ENCODE measurements at places on chromosomes 3 and 15.
A peak's percentile ranks its signal among the peaks of the same experiment; 100 is the strongest.

- no peak for DNase-seq
These were observed 103.4 kb downstream of the ARRDC4 start for GRCh38 chr15:98063871-98064270.

DNA sequence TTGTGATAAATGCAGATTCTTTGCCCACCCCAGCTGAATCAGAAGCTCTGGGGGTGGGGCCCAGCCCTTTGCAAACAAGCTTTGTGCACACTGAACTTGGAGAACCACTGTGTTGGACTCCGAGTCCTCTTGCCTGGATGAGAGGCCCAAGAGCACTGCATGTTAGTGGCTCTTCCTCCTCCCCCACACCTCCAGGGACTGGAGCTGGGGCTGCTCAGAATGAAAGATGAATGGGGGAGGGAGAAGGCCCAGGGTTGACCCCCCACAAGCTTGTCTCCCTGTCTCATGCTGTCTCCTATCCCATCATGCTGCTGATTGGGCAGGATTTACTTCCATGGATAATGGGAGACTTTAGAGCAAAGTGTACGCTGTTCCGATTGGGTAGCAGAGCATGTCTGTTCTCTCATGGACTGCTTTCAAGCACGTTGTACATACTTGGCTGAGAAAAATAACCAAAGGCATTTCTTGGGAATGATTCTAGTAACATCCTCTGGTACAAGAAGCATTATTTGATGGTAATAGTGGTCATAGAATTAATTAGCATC lies 99.6 kb downstream of the PGPEP1L start:
- DNase-seq = no peak

GRCh38 chr15:72353266-72353665 lies 22.5 kb downstream of the HEXA start:
- DNase-seq = no peak

DNA sequence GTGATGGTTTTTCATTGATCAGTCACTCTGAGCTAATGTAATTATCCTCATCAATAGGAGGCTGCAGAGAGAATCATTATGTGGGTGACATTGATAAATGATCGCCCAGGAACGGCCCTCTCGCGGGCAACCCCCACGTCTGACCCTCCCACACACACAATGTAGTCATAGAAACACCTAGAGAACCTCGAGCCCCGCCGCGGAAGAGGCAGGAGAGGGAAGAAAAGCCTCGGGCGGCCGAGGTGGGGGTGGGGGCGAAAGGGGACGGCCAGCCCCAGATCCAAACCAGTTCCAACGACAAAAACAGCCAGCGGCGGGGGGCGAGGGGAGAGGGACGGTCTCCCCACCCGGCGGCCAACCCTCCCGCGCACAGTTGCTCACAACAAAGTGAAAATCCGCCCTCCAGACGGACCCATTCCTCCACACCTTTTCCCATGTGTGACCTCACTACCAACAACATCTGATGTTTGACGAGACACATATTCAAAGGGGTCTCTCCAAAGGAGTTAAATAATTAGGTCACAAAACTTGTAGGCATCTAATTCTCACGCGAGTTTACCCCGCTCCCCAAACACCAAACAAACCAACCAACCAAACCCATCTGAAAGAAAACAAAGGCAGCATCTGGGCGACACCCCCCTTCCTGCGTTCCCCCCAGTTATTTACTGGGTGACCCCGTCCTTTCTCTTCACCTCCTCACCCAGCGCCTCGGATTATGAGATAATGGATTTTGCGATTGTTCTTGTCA lies 213.0 kb downstream of the MEIS2 start:
- DNase-seq = no peak

- peak; percentile 15 for DNase-seq
These were observed 86.8 kb downstream of the SYNPR start for GRCh38 chr3:63364910-63365309.

GRCh38 chr15:64651601-64652191 lies 123.7 kb downstream of the RBPMS2 start:
- peak; percentile 40 for DNase-seq

All from choroid plexus epithelial cell (primary cell).